ENCODE measurements at places on chromosomes 4 and X.

GRCh38 chr4:140239311-140239710, 85.3 kb upstream of the MAML3 start:
- DNase-seq, result no peak

DNA sequence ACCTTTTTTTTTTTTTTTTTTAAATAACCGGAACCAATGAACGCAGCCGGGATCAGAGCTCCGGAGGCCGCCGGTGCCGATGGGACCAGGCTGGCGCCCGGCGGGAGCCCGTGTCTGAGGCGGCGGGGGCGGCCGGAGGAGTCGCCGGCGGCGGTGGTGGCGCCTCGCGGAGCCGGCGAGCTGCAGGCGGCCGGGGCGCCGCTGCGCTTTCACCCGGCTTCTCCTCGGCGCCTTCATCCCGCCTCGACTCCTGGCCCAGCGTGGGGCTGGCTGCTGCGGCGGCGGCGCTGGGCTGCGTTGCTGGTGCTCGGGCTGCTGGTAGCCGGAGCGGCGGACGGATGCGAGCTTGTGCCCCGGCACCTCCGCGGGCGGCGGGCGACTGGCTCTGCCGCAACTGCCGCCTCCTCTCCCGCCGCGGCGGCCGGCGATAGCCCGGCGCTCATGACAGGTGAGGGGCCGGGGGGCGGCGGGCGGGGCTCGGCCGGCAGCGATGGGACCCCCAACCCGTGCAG, 337 bp downstream of the STIM2 start:
- DNase-seq, result peak; percentile 30

- DNase-seq, result no peak
These were observed 169.8 kb upstream of the BCOR start for GRCh38 chrX:40267334-40268187.

DNA sequence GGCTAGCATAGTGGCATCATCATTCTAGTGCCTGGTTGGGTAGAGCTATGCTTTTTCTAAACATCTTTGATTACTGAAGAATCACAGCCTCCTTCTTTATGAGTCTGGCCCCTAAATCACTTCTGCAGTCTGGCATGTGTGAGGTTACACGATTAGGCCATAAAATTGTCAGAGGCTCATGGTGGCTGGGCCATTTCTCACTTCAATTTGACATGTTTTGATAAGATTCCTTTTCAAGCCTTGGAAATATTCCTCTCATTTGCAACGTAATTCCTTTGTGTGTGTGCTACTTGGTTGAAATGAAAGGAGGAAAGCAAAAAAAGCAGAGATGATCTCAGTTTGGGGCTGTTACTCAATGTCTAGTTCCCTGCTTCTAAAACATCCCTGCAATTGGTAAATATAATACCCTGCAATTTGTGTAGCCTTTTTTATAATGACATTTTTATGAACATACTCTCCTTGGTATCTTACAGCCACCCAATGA, 6.2 kb downstream of the CCKAR start:
- DNase-seq, result no peak

- DNase-seq, result no peak
These were observed 120.5 kb downstream of the ENPP6 start for GRCh38 chr4:184097241-184097605.

- no peak for DNase-seq
These were observed 70.8 kb downstream of the LUZP4 start for GRCh38 chrX:115360220-115360781.

GRCh38 chrX:148691456-148691855, 191.0 kb downstream of the AFF2 start:
- DNase-seq, result no peak

GRCh38 chr4:27100713-27101112, 240.1 kb downstream of the STIM2 start:
- DNase-seq, result no peak

DNA sequence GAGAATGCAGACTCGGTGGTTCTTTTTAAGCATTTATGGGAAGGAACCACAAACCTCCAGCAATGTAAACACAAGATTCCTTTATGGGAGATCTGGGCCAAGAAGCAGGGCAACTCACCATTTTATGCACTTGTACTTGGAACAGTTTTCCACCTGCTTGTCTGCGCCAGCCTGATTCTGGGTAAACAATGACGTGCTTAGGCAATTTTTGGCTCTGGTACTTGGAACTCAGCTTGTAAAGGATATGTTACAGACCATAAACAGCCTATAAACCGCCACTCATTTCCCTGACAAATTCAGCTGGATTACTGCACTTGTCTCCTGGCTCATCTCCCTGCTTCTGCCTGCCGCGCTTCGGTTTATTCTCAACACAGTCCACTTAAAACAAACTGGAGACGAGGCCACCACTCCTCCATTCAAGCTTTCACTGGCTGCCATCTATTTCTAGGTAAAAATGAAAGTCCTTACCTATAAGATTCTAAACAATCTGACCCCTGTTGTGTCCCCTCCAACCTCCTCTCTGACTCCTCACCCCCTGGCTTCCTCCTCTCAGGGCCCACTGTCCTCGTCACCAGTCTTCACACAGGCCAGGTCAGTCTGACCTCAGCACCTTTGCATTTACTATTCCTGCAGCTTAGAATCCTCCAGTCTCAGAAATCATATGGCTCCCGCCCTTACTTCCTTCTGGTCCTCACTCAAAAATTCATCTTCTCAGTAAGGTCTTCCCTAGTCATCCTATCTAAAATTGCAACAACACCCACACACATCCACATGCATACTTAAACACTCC, 205.9 kb upstream of the GALNT7 start:
- no peak for DNase-seq

GRCh38 chrX:7926914-7927258, 327 bp downstream of the PNPLA4 start:
- no peak for DNase-seq

DNA sequence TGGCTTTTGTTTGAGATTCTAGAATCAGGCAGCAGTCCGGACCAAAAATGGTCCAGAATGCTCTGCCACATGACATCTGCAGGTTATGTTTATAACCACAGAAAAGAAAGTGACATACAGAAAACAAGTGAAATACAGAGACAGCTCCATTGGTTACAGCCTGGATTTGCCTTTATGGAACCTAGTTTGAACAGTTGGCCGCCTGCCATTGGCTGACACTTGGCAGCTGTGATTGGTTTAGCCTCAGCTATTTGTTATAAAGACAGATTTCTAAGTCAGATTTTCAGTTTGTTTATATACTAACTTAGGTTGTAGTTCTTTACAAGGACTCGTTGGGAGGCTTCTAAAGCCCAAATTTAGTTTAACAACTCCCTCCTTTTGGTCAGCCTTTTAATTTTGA, 40.8 kb upstream of the IL9R start:
- DNase-seq, result no peak

GRCh38 chrX:110000847-110001713, 1.8 kb upstream of the TMEM164 start:
- DNase-seq, result no peak

DNA sequence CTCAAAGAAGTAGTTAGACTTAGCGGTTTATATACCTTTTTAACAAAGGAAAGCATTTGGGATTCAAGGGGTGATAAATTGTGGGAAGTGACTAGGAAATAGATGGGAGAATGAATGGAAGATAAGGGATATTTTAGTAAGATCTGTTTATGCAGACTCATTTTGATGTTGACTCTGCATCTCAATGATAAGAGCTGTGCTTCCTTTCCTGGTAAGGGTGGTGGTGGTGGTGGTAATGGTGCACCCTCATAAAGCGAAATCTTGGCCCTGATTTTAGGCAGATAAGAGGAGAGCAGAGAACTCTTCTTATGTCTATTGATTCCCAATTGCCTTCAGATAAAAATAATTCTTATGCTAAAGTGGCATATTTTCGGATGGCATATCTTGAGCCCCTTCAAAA, 197.1 kb downstream of the SPRY1 start:
- DNase-seq, result no peak

GRCh38 chrX:109967156-109967555, 35.8 kb upstream of the TMEM164 start:
- DNase-seq, result no peak

- DNase-seq, result no peak
These were observed 60.2 kb downstream of the SLC9A7 start for GRCh38 chrX:46698691-46699090.

DNA sequence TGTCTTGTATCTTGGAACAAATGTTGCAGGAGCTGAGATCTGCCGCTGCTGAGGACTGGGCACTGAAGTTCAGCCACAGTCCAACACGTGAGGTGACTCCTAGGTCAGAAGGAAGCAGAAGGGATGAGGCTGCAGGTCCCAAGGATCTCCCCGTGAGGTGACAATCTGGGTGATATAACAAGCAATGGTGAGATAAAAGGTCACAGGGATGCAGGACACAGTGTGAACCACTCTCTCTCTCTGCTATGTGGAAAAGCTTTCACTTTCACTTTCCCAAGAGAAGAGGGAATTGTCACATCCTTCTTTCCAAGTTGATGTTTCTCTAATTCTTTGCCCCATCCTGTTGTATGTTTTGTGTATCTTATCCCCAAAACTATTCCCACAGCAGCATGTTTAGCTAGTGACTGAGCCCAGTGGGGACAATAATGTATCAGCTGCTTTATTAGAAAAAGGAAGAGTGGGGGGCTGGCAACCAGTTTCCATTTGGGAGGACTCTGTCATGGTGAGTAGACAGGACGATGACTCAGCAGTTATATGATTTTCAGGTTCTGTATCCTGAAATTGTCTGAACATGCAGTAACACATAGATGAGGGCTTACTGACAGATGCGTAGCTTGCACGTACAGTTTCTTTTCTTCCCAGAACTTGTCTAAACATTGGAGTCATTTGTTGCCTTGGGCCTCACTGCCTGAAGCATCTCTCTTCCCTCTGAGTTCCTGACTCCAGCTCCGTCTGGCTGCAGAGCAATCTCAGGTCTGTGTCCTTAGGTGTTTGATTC, 1415.8 kb upstream of the TENM3 start:
- DNase-seq, result no peak

DNA sequence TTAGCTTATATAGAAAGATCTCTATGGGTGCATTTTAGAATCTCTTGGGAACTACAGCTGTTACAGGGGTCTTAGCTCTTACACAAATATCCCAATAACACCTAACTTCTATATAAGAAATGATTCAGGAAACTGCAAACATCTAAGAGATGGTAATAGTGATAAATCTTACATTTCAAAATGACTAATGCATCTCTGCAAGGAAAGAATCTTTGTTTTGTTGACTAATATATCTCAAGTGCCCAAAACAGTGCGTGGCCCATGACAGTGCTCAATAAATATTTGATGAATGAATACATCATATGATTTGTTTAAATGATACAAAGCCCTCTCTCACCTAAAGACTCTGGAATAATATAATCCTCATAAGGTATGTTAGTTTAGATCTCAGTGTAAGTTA, 47.5 kb downstream of the CENPE start:
- DNase-seq, result no peak

DNA sequence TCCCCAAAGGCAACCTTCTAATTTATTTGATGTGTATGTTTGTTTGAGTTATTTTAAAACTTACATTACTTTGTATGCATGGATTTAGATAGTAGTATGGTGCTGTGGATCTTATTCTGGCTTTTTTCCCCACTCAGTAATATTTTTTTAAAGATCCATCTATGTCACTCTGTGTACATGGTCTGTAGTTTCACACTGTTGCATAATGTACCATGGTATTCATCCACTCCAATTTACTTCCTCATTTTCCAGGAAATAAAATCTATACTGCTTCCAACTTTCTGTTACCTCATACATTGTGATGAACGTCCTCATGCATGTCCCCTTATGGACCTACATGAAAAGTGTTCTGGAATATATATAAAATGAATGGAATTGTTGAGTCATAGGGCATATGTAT, 17.6 kb downstream of the ARMCX2 start:
- no peak for DNase-seq

DNA sequence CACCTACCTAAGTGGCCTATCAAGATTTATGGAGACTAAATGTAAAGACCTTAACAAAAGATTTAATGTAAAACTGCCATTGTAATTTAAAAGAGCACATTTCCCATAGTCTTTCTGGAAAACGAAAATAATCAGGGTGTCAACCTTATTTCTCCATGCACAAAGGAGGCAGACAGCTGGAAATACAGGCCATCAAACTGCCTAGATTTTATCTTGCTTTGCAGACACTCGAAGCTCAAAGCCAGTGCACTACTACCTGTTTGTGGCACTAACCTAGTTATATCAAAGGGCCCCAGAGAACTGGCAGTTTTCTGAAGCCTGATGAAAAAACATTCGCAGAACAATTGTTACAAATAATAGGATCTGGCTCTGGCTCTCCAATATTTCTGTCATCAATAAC, 863.9 kb downstream of the STPG2 start:
- no peak for DNase-seq

DNA sequence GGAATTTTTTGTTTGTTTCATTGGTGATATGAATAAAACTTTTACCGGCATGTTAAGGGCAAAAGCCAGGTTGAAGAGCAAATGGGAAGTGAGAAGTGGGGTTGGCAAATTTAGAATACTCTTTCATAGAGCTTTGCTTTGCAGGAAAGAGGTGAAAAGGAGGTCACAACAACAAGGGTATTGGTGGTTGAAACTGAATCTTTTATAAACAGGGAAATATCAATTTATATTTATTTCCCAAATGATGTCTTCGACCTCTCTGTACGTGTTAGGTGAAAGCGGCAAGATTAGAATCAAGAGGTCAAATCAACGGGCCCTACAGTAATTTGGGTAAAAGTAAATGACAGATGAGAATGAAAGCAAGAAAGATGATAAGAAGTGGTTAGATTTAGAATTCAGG, 3.4 kb downstream of the SMR3A start:
- no peak for DNase-seq

DNA sequence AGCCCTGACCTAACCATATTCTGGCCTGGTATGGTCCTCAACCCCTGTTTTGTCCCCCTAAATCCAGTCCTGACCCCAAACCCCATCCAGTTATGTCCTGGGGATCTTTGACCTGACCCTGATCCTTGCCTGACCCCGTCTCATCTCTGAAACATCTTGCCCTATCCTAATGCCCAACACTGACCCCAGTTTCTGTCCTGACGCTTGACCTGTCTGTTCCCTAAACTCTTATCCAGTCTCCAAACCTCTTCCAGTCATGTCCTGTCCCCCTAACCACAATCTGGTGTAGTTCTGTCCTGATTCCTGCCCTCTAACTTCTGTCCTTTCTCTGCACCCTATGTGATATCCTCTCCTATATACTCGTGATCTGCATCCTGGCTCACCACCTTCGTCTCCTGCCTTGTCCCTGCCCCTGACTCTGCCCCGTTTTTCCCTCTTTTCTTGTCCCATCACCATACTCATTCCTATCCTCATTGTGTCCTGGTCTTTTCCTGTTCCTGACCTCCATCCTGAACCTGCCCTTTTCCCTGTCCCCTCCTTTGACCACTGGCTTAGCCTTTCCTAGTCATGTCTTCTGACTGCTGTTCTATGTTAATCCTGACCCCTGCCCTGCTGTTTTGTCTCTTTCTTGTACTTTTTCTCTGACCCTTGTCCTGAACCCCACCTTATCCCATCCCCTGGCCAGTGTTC, 4.6 kb upstream of the CCDC120 start:
- DNase-seq, result no peak

GRCh38 chr4:7442574-7443162, 7.9 kb upstream of the PSAPL1 start:
- DNase-seq, result no peak

- DNase-seq, result no peak
These were observed 4.9 kb upstream of the SLC4A4 start for GRCh38 chr4:71333960-71334359.

GRCh38 chrX:41512394-41512793, 65.3 kb downstream of the NYX start:
- no peak for DNase-seq

Measured in stimulated activated CD8-positive, alpha-beta memory T cell treated with anti-CD3 and anti-CD28 coated beads, Interleukin-4, amount 100 ng/mL, for 1 hour (primary cell).